Heart left ventricle (tissue), 16 donors: ENCODE measurements at places on chromosomes 12 and 14. TPM values are rescaled to one million over a fixed set of nuclear protein-coding genes. Genes with fewer than 3 reads are reported as not detected.

Gene KRT6C
- not detected for total RNA-seq

Gene DLGAP5
- 11.1 TPM for total RNA-seq

- H3K36me3 ChIP-seq: no peaks in the 10 kb centered on the region
- H3K4me3 ChIP-seq: no peak overlapping the region
- no peak overlapping the region for H3K27ac ChIP-seq
- H3K27me3 ChIP-seq: no peaks in the 10 kb centered on the region
These were observed 56.4 kb downstream of the CMKLR1 start for GRCh38 chr12:108282676-108283075.

Gene NR1H4
- not detected for total RNA-seq

DNA sequence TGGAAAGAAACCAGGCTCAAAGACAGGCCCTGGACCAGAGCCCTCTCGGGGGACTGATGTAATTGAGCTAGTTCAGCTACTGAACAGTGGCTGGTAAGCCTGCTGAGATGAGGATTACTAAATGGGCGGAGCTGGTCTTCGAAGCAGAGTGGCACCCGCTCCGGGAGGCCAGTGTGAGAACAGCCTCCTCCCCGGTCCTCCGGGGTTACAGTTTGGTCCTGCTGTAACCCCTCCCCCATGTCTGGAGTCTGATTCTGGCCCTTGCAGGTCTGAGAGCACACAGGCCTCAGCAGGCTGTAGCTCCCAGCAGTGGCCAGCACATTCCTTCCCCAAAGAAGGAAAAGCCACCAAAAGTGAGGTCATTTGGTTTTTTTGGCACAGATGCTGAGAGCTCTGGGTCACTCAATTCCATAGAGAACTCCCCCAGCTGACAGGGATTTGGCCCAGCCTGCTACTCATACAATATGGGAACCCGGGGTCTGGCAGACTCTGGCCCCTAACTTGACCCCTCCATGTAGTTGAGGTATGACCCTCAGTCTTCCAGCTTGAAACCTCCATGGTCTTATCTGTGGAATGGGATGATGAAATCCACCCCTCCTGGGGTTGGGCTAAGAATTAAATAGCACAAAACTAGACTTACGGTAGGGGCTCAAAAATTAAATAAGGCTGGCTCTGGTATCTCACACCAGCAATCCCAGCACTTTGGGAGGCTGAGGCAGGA is 39.0 kb downstream of the ACTN1 start:
- H3K27ac ChIP-seq: peak overlapping the region; percentile 89
- H3K27me3 ChIP-seq: no peaks in the 10 kb centered on the region
- no peaks in the 10 kb centered on the region for H3K36me3 ChIP-seq
- H3K4me3 ChIP-seq: no peak overlapping the region
- peaks cover 99% of the 10 kb centered on the region for H3K4me1 ChIP-seq

GRCh38 chr14:83058068-83058467 is 1524.4 kb upstream of the SEL1L start:
- no peak overlapping the region for H3K4me3 ChIP-seq
- no peaks in the 10 kb centered on the region for H3K27me3 ChIP-seq
- no peak for DNase-seq
- H3K4me1 ChIP-seq: no peaks in the 10 kb centered on the region

DNA sequence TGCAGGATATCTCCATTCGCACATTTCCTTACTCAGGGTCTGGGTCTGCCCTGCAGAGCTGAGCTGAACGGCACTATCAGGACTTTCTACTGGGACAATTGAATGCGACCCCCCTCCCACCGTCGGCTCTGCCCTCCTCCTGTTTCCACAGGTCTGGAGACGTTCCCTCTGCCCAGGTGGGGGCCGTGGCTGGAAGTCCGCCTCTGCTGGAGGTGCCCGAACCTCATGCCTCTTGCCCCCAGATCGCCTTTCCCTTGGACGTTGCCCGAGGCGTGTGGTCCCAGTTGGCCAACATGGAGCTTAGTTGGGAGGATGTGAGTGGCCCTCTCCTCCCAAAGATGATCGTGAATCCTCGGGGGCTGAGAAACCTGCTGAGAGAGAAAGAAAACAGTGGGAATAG is 21.2 kb upstream of the KLC1 start:
- H3K36me3 ChIP-seq: no peaks in the 10 kb centered on the region
- H3K4me1 ChIP-seq: peaks cover 27% of the 10 kb centered on the region
- H3K27me3 ChIP-seq: no peaks in the 10 kb centered on the region
